NCI-H187 (cell line): ENCODE measurements at places on chromosomes 4 and X.

- DNase-seq, result no peak
Measured at GRCh38 chr4:185713731-185714130, 98.3 kb downstream of the SORBS2 start.

DNA sequence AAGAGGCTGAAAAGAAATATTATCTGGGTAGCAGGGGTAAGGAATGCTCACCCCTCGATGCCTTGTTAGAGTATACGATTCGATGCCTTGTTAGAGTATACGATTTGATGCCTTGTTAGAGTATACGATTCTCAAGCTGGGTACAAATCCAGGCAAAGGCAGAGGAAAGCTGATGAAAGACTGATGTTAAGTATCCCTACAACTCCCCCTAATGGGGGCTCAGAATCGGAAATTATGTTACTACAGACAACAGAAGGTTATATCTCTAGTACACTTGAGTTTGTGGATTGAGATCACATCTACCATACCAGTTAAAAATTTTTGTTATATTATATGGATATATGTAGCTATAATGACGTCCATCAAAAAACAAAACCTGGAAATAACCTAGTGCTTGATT lies 4.8 kb downstream of the LRRC66 start:
- DNase-seq, result no peak

DNA sequence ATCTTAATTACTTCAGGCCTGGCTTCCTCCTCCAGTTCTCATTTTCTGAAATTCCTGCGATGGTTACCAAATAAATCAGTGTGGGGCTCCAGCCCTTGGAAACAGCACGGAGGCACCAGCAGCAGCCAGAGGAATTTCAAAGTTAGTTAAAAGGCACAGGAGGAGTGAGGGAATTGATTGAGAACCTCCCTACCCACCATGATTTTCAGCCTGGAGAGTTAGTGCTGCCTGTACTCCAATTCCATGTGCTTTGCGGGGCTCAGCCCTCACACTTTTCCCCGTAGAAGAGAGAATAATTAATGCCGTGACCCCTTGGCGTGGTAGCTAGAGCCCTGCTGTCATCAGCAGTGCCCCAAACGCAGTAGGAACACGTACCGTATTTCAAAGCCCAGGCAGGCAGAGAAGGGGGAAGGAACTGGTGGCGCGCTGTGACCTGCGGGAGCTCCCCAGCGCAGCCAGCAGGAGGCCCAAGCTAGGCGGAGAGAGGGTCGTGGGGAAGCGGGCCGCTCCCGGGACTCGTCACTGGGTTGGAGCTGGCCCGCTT lies 84.0 kb upstream of the IGFBP7 start:
- no peak for DNase-seq

- DNase-seq, result no peak
Measured at GRCh38 chr4:128155231-128155855, 94.2 kb downstream of the LARP1B start.

DNA sequence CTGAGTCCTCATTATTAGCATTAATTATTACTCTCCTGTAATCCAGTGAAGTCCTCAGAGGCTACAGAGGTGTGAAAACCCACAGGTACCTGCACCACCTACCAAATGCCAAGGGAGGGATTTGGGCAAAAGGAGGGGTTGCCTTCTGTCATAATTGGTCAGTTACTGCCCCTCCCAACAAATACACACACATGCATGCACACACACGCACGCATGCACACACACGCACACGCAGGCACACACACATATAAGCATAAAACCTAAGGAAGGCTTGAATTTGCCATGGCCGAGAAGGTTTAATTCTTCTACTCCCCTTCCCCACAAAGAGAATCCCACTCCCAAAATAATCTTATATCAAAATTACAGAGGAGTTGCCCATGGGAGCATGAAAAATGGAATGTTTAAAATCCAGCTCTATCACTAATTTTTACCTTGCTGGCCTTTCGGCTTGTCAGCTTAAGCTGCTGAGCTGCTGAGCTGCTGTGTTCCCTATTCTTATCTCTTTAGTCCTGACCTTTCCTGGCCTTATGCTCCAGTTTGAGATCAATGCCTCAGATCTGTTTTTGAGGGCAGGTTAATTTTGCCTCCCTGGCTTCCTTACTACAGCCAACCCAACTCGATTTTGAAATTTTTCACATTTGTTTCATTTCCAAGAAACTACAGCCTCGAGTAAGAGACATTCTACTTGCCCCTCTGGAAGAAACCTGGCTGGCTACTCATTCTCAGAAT lies 95.0 kb downstream of the CAMK2D start:
- DNase-seq, result no peak

DNA sequence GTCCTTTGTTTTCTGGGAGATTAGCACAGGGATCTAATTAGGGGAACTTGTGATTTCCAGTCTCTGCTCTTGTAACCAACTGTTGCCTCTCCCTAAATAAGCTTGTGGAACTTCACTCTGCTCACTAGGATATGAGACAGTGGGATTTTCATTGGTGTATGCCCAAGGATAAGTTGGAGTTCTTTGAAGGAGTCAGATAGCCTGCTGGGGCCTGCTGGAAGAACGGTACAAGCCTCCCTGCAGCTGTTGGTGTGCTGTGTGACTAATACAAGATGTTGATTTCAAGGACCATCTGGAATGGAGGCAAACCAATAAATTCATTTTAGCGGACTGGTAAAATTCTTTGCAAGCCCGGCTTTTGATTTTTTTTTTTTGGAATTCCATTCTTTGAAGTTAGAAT lies 167.0 kb downstream of the AASDH start:
- no peak for DNase-seq

DNA sequence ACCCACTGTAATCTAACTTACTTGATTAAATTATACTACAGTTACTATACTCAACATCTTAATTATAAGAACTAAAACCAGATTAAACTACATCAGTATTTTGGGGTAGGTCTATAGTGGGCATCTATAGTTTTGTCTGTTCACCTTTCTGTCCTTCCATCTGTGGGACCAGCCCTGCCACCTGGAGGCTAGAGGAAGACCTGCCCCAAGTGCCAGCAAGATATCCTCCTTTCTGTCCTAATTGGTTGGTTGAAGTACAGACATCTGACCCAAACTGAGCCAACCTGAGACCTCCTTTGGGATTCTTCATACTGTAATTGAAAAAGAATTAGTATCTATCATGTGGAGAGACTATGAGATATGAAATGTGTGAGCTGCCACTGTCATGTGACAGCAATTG lies 172.2 kb upstream of the TLL1 start:
- no peak for DNase-seq

DNA sequence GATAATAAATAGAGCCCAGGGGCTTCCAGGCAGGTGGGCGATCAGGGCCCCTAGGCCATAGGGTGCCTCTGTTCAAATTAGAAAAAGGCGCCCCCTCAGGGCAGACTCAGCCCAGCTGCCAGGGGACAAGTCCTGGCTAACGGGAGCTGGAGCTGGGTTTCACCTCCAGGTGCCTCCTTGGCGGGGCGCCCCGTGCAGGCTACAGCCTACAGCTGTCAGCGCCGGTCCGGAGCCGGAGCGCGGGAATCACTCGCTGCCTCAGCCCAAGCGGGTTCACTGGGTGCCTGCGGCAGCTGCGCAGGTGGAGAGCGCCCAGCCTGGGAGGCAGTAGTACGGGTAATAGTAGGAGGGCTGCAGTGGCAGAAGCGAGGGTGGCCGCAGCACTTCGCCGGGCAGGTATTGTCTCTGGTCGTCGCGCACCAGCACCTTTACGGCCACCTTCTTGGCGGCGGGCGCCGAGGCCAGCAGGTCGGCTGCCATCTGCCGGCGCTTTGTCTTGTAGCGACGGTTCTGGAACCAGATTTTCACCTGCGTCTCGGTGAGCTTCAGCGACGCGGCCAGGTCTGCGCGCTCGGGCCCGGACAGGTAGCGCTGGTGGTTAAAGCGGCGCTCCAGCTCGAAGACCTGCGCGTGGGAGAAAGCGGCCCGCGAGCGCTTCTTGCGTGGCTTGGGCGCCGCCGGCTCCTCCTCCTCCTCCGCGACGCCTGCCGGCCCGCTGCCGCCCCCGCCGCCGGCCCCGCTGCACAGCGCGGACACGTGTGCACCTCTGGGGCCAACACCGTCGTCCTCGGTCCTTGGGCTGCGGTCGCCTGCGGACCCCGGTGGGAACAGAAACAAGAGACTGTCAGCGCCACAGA lies 2.4 kb downstream of the NKX3-2 start:
- DNase-seq, result no peak

DNA sequence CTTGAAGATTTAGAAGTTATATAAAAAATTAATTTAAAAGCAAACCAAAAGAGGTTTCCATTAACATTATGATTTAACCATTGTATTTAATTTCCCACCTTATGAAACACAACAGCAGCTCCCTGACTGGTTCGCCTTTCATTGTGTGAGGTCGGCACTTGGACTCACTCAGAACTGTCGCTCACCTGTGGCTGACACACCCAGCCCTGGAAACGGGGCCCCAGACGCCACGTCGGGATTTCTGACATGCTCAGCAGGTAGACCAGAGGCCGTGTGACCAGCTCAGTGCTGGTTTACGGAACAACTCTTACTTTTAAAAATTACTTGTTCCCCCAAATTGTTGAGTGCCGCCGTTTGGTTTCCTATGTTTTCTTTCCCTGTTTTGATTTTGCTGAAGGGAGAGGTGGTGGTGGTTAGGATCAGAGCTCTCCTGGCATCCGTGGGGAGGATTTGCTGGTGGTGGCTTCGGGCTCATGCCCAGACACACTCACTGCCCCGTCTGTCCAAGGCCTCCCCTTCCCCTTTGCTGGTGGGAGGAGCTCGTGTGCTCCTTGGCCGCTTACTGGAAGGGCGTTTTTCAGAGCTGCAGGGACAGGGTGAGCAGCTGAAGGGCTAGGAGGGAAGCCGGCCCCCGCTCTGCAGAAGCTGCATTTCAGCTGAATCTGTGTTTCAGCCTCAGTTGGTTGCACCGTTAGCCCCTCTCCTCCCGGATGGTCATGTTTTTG lies 59.2 kb downstream of the CPLX1 start:
- DNase-seq, result no peak

GRCh38 chr4:145280541-145280940 lies 100.2 kb upstream of the OTUD4 start:
- DNase-seq, result no peak

DNA sequence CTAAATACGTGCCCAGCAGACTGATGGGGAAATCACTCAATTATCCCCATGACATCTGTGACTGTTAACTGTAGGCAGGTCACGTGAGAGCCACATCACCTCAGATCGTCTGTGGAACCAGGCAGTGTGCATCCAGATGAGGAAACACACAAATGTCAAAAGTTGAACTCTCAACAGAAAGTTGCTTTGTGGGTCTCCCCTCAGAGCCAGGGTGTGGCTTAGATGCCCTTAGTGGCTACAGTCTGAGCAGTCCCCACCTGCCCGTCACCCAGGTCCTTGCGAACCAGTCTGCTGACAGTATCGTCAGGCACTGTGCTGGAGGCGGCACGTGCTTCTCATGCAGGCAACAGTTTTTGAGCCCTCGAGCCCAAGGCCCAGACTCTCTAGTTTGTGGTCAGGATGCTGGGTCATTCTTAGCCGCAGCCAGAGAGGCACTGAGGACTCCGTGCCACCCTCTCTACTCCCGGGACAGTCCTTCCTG lies 10.8 kb downstream of the TMEM187 start:
- no peak for DNase-seq

GRCh38 chr4:112517911-112518310 lies 1.9 kb upstream of the NEUROG2 start:
- DNase-seq, result no peak

GRCh38 chrX:33385546-33385945 lies 174.2 kb upstream of the DMD start:
- no peak for DNase-seq

- DNase-seq, result no peak
Measured at GRCh38 chrX:104679175-104679574, 113.2 kb downstream of the IL1RAPL2 start.

DNA sequence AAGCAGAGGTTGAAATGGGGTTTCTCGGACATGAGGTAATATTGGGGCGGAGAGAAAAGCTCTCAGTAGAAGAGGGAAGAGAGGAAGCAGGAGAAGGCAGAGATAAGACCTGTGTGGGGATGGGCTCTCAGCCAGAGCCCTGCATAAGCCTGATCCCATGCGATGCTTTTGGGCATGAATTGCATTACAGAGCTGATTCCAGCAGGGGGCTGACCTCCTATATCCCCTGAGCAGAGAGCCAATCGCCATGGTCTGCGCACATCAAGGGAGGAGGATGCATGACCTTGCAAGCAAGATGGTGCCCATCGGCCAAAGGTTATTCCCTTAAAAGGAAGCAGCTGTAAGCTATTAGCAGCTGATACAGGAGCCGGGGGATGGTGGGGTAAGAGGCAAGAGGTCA lies 7.6 kb downstream of the ANOS1 start:
- DNase-seq, result no peak

DNA sequence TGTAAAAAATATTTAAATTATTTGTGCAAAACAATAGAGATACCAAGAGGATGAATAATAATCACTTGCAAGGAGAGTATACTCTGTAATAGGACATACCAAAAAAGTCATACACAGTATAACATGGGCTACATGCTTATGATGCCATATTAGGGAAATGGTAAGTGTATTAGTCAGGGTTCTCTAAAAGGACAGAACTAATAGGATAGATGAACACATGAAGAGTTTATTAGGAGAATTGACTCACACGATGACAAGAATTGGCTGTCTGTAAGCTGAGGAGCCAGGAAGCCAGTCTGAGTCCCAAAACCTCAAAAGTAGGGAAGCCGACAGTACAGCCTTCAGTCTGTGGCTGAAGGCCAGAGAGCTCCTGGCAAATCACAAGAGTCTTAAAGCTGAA lies 151.2 kb downstream of the DTHD1 start:
- DNase-seq, result no peak

- DNase-seq, result no peak
Measured at GRCh38 chrX:134794692-134795091, 136.4 kb upstream of the PLAC1 start.

DNA sequence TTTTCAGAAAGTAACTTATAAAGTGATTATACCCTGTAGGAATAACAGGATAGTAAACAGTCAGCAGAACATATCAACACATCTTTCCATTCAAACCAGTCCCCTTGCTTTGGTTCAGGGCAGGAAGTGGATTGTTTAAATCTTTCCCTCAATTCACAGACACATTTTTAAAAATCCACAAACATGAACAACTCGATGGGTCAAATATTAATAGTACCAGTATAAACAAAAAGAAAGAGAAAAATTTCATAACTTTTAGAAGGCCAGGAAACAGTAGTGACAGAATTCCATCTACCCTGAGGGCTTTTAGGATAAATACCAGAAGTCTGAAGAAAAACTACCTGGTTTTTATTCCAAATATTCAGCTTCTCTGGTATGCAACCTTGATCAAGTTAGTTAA lies 1072.8 kb upstream of the PABPC4L start:
- DNase-seq, result no peak

DNA sequence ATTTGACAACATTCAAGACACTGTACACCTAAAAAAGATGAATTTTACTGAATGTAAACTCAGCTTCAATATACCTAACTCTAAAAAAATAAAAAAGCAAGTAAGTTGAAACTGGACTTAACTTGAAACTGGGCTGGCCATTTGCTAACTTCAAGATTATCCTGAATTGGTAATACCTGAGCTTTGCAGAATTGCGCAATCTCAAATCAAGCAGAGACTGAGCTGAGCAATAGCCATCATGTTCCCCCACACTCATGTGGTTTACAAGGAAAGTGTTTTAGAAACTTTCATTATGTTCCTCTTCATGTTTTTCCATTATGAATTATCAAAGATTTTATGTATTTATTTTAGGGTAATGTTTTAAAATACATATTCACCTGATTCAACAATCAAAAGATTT lies 38.7 kb downstream of the ANXA5 start:
- DNase-seq, result no peak

- DNase-seq, result no peak
Measured at GRCh38 chrX:38342853-38343778, 9.3 kb upstream of the OTC start.
